Thoracic aorta (tissue), 2 donors: ENCODE measurements at places on chromosomes 16 and 17. TPM values are rescaled to one million over a fixed set of nuclear protein-coding genes. Genes with fewer than 3 reads are reported as not detected.

GRCh38 chr16:6297666-6298410, 1034.8 kb upstream of the RBFOX1 start:
- no peak for DNase-seq

DNA sequence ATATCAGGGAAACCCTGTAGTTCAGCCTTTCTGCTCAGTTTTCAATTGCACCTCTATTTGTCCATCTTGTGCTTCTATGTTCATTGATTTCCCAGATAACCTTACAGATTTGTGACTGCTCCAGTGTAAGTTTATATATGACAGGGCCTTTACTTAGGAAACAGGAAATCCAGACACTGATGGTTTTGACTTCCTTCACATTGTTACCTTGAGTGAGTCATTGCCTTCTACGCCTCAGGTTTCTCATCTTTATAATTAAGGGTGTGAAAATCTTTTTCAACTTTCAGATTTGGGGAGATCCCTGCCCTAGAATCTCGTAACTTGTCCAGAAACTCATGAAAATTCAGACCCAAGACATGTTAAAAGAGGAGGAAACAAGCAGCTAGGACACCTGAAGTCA, 342.4 kb upstream of the TBX2 start:
- DNase-seq: no peak

GRCh38 chr17:8192070-8192815, 2.3 kb upstream of the BORCS6 start:
- DNase-seq: peak; percentile 82

DNA sequence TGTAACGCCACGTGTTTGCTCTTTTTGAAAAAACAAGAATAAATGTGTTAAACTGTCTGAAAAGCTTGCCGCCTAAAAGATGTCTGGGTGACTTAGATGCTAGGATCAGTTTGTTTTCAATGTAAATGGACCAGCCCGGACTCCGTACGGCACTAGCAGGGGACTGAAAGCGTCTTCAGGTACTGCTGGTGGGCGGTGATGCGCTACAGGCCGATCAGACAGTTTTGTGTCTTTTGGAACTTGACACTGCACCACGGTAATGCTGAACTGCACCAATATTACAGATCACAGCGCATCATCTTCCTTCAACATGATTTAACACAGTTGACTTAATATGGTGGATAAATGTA, 727 bp upstream of the MBTPS1 start:
- no peak for DNase-seq

The ITGB4 gene
- total RNA-seq: 21.1 TPM

- DNase-seq: no peak
Observed at GRCh38 chr17:64028874-64029464, 8.5 kb upstream of the ICAM2 start.

GRCh38 chr17:1143573-1143972, 36.2 kb downstream of the ABR start:
- no peak for DNase-seq

GRCh38 chr16:12272264-12272663, 295.7 kb downstream of the SNX29 start:
- no peak for DNase-seq

The MAP2K4 gene
- 16.7 TPM for total RNA-seq

- no peak for DNase-seq
Observed at GRCh38 chr16:2490190-2491105, 15.5 kb downstream of the TBC1D24 start.

DNA sequence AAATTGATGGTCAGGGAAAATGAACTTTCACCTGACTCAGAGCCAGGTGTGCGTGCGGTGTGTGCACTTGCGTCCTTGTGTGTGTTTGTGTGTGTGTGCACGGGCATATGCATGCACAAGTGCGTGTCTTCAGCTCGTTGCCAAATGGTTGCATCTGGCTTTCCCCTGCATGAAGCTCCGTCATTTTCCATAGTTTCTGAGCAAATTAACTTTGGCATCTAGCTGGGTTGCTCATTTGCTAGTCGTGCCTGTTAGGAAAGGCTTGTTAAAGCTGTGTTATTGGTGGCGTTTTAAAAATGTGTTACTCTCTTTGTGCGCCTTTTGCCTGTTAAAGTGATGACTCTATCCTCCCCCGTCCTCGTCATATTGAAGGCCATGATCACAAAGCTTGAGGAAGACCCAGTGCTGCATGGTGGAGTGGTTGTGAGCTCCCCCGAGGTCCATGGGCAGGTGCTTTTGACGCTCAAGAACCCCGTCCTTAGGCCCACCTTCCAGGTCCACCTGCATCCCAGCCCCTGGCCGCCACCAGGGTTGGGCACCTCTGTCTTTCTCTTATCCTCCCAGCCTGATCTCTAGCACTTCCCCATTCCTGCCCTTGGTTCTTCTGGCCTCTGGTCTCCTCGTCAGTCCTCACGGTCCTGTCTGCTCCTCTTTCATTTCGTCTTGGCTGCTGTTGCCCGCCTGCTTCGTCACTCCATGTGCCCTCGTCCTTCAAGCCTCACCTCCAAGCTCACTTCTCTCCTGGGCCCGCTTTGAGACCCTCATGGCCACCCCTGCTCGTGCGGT, 355.8 kb downstream of the SNX29 start:
- DNase-seq: no peak

The CCL16 gene
- total RNA-seq: not detected

GRCh38 chr17:65985571-65985970, 206.4 kb downstream of the CEP112 start:
- DNase-seq: no peak

DNA sequence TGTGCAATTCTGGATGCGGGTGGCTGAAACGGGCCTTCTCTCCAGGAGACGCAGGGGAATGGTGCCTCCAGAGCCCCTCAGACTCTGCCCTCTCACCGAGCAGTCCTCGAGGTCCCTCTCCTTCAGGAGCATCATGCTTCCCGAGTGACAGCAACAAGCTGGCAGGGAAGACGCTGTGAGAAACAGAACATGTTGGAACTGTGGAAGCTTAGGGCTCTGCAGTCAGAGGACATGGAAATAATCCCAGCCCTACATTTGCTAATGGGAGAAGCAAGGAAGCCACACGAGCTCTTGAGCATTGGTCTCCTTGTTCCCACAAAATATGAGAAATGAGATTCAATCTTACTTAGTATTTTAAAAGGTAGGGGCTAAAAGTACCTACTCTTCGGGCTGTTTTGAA, 115.0 kb downstream of the DYNLRB2 start:
- no peak for DNase-seq

The CD300LB gene
- total RNA-seq: 0.85 TPM

- DNase-seq: no peak
Observed at GRCh38 chr17:8776248-8776647, 17.9 kb upstream of the SPDYE4 start.

- DNase-seq: peak; percentile 40
Observed at GRCh38 chr16:28935924-28936783, 4.4 kb downstream of the CD19 start.

GRCh38 chr17:66441101-66441661, 138.8 kb downstream of the PRKCA start:
- no peak for DNase-seq

- DNase-seq: no peak
Observed at GRCh38 chr17:40490289-40490853, 11.1 kb downstream of the TNS4 start.

The CCL4L2 gene
- total RNA-seq: not detected

- no peak for DNase-seq
Observed at GRCh38 chr17:76179496-76180467, 38.7 kb upstream of the FOXJ1 start.

- DNase-seq: no peak
Observed at GRCh38 chr16:31148896-31149295, 970 bp downstream of the PRSS36 start.

- DNase-seq: no peak
Observed at GRCh38 chr17:8073627-8074484, 13.7 kb downstream of the ALOX12B start.

The KRTAP4-6 gene
- total RNA-seq: not detected

The PIRT gene
- total RNA-seq: not detected

The CCL13 gene
- 5.0 TPM for total RNA-seq

The HOXB13 gene
- not detected for total RNA-seq

The SCIMP gene
- 13.4 TPM for total RNA-seq

- no peak for DNase-seq
Observed at GRCh38 chr16:31167315-31167714, 12.6 kb upstream of the FUS start.

GRCh38 chr17:45573924-45574770, 83.6 kb upstream of the PLEKHM1 start:
- no peak for DNase-seq

The NLRC3 gene
- total RNA-seq: 2.5 TPM

The FAM20A gene
- total RNA-seq: 25.3 TPM

- no peak for DNase-seq
Observed at GRCh38 chr17:55198690-55199370, 65.9 kb upstream of the HLF start.

DNA sequence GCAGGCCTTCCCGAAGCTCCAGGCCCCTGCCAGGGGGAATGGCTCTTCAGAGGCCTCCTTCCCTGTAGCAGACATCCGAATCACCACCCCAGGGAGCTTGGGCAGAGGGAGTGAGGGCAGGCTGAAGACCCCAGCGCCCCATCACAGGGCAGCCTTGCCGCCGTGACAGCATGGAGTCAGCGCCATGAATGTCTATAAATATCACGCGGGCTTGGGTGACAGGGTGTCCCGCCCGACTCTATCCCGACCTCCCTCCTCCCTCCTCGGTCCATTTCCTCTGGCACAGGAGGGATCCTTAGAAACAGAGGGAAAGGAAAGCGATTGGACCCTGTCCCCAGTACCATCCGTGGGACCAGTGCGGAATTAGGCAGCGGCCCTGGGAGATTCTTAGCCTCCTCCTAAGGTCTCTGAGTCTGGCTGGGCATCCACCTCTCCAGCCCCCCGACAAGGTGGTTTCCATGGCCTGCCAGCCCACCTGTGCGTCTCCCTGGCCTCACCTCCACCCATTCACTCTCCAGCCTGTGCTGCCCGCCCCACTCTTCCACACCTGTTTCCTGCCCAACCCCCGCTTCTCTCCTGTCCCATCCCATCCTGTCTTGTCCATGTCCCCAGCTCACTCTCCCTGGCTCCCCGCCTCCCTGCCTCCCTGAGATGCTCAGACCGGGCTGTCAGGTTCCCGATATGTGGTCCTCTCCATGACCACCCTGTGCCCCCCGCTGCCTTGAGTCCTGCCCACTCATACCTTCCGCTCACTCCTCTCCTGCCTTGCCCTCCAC, 5.1 kb downstream of the ATP2A1 start:
- no peak for DNase-seq

DNA sequence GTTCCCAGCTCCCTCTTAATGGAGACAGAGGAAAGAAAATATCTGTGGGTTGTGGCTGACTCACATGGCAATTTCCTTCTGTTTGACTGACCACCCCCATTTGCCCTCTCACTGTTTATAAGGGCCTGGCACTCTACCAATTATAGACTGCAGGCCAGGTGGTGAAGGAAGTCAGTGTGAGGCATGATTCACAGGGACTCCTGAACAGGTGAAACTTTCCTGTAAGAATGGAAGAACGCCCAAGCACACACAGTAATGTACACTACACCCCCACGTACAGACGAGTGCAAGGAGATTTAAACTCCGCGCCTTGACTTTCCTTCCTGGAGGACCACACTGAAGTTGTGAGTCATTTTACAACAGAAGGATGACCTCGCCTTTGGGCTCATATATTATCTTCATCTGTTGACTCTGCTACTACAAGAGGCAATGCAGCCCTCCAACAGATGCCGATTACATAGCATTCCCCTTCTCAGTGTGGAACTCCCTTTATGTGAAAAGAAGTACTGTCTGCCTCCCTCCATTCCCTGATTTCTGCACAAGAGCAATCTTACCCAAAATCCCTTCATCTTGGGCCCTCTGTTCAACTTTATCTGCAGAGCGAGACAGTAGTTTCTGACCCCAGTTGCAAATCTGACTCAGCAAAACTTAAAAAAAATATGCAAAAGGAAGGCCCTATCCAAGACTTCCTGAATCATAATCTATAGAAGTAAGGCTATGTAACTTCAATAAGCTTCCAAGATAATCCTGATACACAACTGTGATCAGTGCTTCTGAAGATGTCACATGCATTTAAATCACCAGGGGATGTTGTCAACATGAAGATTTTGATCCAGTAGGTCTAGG, 163.6 kb downstream of the SHISA6 start:
- DNase-seq: no peak

DNA sequence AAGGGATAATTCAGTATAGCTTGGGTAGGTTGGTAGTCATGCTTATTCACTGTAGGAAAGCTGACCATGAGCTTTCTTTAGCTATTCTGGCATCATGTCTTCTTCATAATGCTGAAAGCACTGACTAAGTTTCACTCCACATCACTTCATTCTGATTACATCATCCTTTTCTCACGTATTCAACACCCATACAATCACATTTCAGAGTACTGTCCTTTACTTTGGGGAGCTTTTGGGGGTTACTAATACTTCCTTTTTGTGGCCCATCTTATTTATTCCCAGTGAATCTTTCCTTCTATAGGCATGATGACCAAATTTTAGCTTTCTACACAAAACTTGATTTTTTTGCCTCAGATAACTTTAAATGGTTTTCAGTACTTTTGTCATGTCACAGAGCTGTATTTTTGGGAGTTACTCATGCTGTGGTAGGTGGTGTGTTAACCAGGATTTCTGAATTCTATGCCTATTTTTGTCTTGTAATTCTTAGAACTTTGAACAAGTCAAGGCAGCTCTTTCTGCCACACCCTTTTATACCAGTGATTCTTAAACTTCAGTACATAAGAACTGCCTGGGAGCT, 23.5 kb downstream of the TADA2A start:
- DNase-seq: no peak

DNA sequence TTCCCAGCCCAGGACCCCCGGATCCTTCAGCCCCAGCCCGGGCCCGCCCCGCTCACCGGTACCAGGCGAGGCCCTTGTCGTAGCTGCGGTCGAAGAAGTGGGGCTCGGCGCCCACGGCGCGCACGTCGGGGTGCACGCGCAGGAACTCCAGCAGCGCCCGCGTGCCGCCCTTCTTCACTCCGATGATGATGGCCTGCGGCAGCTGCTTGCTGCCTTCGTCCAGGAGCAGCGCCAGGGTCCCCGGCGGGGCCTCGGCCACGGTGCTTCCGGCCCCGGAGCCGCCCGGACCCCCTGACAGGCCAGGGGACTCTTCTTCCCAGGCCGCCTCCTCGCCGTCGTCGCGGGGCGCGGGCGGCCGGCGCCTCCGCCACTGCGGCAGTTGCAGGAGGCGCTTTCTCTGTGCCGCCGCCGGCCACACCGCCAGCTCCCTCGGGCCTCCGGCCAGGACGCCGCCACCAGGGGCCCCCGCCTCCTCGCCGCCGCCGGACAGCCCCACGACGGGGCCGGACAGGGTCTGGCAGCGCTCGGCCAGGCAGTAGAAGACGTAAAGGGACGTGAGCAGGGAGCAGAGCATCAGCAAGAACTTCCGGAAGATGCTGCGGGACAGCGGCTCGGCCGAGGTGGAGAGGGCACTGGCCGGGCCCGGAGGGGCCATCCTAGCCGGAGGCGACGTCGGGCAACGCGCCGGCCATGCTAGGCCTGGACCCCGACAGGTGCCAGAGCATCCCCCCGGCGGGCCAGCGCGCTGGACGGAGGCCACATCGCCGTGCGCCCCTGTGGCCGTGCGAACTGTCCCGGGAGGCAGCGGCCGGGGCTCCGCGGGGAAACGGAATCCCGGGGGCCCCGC, 1.0 kb downstream of the HS3ST3A1 start:
- no peak for DNase-seq

The HIC1 gene
- 38.3 TPM for total RNA-seq
